ENCODE measurements at places on chromosomes 11 and 22.

DNA sequence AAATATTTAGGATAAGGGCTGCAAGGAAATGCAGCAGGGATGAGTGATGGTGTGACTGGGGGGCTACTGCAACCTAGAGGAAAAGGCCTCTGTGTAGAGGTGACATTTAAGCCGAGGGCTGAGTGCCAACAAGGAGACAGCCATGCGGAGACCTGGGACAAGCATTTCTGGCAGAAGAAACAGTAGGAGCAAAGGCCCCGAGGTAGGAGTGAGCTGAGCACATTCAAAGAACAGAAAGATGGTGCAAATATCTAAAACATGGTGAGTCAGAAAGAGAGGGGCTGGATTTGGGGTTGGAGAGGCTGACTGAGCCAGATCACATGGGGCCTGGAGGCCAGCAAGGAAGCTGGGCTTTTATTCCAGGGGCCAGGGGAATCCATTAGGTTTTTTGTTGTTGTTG lies 55.1 kb upstream of the INCENP start:
- no peak for DNase-seq

- DNase-seq: peak; percentile 59
Observed at GRCh38 chr11:65927904-65928397, 8.7 kb downstream of the DRAP1 start.

DNA sequence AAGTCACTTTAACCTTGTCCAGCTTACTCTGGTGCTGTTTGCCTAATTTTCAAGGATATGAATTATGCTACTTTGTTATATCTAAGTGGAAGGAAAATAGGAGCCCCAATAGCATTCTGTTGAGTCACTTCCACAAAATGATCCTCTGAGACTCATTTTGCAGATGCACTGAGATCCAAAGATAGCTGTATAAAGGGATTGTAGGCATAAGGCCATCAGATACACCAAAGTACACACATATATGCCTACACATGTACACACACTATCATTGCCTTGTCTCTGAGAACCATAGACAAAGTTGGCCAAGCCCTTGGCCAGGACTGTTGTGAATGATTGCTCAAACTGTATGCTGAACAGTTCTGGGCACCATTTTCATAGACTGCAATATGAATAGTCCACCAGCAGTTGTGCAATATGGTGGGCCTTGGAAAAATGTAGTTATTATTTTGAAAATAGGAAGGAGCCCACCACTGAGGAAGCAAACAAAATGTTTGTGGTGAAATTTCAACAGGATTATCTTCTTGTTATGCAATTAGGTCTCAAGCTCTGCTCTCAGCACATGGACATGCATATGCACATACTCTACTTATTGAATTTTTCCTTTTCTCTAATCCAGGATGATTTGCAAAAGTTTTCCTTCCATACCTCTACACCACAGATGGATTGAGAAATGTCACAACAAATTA lies 186.0 kb upstream of the CTSC start:
- no peak for DNase-seq

DNA sequence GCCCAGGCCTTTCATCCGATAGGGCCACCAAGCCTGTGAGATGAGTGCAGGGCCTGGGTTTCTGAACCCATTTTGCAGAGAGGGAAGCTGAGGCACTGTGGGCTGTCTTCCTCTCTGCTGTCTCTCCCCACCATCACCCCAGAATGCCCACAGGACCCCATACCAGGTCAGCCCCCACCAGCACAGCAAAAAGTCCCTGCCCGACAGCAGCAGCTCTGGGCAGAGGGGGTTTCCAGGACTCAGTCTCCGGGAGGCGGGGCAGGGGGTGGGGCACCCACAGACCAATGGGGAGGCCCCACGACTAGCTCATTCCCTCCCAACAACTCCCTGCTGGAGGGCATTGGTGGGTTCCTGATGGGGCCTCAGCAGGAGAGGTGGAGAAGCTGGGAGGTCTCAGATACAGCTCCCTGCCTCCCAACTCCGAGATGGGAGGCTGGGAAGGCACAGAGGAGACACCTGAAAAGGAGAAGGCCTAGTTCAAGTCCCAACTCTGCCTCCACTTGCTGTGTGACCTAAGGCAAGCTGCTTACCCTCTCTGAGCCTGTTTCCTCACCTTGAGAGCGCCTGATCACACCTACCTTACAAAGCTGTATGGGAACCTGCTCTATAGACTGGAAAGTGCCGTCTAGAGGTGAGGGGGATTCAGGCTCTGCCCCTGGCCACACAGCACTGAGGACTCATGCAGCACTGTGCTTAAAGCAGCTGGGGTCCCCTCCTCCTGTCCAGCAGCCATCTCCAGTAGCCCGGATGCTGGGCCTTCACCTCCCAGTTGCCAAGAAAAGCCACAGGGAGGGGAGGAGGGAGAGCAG lies 3.5 kb downstream of the CBX7 start:
- peak; percentile 44 for DNase-seq

- DNase-seq: no peak
Observed at GRCh38 chr11:94010136-94010535, 11.0 kb upstream of the HEPHL1 start.

GRCh38 chr22:19488884-19489843 lies 9.4 kb downstream of the CDC45 start:
- no peak for DNase-seq

DNA sequence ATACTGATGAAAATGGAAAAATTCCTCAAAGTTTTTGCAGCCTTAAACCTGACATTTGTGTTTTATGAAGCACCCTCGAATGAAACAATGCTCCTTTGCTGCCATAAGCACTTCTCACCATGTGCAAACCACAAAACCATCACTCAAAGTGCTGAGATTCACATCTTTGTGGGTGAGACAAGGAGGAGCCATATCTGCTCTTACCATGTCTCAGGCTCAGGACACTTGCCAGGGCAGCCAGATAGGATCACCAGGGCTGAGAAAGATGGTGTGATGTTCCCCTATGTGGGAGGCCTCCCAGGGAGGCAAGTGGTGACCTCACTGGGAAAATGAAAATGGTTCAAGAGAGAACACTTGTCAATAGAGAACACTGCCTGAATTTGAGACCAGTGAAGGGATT lies 120.4 kb downstream of the CCDC34 start:
- DNase-seq: no peak

GRCh38 chr11:57406337-57406904 lies 16.0 kb upstream of the PRG2 start:
- DNase-seq: peak; percentile 25

DNA sequence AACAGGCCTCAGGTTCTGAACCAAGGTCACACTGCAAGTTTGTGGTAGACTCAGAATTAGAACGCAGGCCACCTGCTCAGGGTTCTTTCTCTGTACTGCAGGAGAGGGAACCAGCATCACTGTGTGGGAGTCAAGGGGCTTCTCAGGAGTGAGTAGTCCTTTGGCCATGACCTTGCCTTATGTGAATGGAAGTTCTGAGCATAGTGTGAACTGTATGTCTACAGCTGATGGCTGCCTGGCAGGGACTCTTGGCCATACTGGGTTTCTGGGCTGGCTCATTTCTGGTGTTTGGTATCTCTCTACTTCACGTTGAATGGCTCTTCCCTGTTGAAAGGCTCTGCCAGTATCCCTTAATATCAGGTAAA lies 40.1 kb upstream of the TUB start:
- no peak for DNase-seq

DNA sequence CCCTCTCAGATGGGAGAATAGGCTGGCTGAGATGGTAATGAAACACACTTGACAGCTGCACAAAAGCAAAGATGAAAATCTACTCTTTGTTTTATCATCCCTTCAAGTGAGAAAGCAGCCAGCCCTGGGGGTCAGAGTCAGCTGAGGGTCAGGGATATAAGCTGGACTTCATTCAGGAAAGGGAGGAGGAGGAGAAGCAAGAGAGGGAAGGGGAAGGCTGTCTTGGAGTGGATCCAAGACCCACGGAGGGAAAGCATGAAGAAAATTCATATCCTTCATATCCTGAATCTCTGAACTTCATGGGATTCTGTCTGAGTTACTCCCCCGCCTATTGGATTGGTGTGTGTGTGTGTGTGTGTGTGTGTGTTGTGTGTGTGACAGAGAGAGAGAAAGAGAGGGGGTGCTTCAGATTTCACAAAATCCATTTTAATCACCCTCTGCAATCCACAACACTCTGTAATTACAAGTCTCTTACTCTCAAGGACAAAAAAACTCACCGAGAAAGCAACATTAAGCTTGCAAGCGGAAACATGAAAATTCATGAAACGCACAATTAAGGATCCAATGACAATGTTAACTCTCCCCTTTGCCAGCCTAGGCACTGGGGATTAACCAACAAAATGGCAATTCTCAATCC lies 327.7 kb downstream of the TENM4 start:
- DNase-seq: no peak

DNA sequence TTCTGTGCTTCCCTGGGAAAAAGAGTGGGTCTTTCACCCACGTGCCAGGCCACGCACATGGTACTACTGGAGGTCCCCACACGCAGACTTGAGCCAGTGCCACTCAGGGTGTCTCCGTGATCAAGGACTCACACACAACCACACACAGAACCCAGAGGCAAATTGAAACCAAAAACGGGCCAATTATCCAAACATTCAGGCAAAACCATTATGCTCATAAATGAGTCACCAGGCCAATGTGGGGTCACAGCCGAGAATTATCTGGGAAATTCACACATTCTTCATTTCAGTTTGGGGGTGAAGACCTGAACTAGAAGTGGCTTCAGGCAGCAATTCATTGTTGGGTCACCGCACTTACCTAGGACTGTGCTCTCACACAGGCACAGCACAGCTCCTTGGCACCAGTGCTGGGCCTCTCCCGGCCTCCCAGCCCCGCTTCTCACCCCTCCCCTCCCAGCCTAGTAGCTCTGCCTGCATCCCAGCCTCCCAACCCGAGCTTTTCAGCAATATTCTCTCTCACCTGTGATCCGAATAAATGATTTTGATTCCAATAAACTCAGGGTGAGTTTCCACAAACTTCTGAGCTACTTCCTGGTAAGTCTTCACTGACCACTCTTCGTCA lies 28.0 kb downstream of the ADA2 start:
- no peak for DNase-seq

- no peak for DNase-seq
Observed at GRCh38 chr11:62883673-62884072, 3.0 kb downstream of the SLC3A2 start.

DNA sequence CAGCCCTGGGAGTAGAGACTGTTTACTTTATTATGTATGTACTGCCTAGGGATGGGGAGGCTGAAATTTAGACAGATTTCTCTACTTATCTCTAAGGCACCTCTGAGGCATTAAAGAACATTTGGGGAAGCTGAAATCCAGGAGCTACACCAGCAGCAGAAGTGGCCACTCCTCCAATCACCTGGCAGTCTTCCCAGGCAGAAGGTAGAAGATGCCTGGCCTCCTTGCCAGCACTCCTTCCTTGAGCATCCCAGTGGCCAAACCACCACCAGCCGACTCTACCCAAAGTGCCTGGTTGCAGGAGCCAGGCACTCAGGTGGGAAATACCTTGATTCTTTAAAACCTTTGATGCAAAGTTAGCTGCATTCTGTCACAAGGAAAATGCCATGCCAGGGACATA lies 1.9 kb upstream of the FAT3 start:
- no peak for DNase-seq

- no peak for DNase-seq
Observed at GRCh38 chr22:35384527-35384926, 3.6 kb downstream of the HMOX1 start.

GRCh38 chr11:42249401-42249800 lies 789.9 kb upstream of the LRRC4C start:
- DNase-seq: no peak

- no peak for DNase-seq
Observed at GRCh38 chr11:129023968-129024676, 81.5 kb upstream of the TP53AIP1 start.

- DNase-seq: no peak
Observed at GRCh38 chr11:34445956-34446355, 7.2 kb downstream of the CAT start.

- no peak for DNase-seq
Observed at GRCh38 chr11:446891-447290, 3.2 kb upstream of the PTDSS2 start.

- no peak for DNase-seq
Observed at GRCh38 chr11:128725630-128726319, 31.9 kb downstream of the FLI1 start.

DNA sequence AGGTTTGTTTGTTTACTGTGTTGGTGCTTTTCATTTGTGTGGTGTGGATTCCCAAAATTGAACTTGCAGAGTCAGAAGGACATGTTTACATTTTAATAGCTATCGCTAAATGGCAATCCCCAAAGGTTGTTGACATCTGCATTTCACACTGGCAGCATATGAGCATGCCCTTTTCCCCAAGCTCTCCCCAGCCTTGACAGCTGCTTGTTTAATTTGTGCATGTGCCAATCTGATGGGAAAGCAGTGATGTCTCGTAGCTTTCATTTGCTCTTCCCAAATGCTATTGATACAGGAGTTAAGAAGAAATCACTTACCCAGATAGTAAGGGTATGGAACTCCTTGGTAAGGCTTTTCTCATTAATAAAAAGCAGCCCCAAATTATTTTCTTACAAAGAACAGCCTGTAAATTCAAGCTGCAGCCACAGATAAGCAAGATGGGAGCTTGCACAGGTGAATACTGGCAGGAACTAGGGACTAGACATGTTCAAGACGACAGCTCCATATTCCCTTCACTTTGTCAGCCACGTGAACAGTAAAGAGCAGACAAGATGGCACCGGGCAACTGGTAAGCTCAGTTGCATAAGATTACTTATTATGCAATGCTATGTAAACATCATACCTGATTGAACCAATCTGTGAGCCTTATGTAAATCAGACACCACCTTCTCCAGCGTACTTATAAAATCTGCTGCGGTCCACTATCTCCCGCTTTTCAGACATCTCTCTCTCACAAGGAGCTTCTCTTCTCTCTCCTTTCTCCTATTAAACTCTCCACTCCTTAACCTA lies 87.4 kb downstream of the IGLL5 start:
- DNase-seq: no peak

- no peak for DNase-seq
Observed at GRCh38 chr11:70331901-70332300, 61.4 kb downstream of the PPFIA1 start.

- no peak for DNase-seq
Observed at GRCh38 chr11:115501893-115502589, 2.2 kb downstream of the CADM1 start.

DNA sequence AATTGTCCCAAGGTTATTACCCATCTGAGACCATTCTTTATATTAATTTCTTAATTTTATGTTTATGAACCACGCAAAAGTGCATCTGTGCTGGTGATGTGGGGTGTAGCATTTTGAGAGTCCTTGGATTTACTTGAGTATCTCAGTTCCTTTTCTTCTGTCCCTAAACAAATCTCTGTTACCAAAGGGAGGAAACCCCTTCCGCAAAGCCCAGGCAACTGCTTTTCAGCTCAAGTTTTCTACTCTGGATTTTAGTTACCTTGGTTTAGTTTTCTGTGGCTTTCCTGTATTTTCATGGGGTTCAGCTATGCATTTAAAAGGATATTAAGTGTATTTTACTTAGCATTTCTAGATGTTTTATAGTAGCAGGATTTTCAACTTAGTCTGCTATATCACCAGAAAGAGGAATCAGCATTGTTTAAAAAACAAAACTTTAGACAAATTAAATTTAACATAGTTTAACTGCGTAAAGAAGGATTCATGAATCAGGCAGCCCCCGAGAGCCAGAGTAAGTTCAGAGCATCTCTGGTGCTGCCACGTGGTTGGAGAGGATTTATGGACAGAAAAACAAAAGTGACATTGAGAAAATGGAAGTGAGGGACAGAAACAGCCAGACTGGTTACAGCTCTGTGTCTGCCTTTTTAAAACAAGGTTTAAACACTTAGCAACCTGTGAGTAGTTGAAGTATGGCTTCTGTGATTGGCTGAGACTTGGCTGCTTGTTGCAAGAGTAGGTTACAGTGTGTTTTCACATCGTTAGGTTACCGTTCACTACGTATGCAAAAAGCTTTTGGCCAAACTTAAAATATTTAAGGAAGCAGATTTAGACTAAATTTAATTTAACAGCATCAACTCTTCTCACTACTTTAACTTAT lies 9.6 kb downstream of the ADM start:
- no peak for DNase-seq

- no peak for DNase-seq
Observed at GRCh38 chr22:50219800-50220602, 19.2 kb downstream of the SELENOO start.
